ENCODE measurements at places on chromosomes 7 and 10.

DNA sequence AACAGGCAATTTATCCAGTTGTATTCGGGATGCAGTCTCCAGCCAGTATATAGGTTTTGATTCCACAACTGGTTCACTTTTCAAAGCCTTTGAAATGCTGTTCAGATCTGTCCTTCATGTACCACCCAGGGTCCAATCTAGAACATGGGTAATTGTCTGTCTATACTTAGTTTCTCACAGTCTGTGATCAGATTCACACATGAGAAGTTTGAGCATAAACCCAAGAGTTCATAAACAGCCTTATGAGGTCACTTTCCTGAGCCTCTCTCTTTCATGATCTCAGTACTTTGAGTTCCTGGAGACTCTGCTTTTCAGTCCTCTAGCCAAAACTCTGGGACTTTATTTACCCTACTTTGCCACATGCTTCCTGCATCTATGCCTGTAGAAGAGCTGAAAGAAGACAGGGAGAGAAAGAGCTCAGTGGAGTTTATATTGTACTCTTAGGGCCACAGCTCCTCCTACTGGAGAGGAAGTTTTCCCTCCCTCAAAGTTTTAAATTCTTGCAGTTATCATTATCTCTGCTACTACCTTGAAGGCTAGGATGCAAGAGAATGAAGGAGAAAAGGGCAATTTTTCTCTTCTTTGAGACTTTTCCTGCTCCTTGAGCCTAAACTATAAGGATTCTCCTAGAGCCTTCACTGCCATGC, 172.0 kb downstream of the ZEB1 start:
- no peak for DNase-seq

GRCh38 chr7:122702872-122703510, at the start of gene RNF148:
Gene RNF148 (minus strand): TSS chr7:122702922. CDS start chr7:122702750, 172 bp downstream.
- no peak for DNase-seq

DNA sequence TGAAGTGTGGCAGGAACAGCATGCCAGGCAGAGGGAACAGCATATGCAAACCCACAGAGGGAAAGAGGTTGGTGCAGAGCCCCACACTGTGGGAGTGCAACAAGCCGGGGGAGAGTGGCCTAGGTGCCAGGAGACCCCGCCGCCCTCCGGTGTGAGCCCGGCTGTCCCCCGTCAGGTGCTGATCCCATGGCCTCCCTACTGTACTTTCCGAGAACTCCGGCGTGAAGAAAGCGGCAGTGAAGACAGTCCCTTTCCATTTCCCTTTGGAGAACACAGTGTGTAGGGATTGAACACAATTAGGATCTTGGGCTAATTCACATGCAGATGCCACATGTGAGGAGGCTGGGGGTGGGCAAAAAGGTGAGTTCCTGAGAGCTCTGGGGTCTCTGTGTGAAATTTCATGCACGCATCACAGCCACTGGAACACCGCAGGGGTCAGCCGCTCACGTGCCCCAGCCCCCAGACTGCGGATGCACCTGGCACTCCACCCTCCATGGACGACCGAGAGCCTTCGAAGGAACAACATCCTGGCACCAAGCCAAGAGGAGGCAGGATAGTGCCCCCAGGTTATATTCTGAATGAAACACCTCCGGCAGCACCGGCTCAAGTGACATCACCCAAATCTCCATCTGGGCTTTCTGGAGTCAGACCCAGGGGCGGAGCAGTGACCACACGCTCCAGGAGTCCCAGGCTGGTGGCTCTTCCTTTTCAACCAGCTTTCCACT, 82.1 kb upstream of the PPP2R2D start:
- no peak for DNase-seq

DNA sequence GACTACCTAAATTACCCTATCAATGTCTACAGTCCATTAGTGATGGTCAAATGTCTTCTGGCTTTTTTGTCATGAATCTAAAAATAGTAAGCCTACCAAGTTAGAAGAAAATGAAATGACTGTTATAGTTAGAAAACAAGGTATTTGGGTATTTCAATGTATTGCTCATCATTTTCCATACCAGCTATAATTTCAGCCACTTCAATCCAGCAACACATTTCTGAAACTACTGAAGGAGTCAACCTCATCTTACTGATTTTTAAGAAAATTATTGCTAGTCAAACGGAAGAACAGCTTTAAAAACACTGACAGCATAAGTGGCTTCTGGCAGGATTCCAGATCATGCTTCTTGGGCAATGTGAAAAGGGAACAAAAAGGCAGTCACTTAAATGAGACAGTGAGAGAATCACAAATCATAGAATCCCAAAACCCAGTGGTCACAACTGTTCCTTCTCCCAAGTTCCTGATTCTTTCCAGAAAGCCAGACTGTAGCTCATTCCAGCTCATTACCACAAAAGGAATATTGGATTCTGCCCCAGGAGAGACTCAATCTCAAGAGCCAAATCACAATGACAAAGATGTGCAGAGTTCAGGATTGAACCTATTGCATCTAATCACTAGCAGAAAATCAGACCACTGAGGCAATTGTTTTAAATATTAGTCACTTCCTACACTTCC, 61.2 kb upstream of the LRRN3 start:
- DNase-seq, result peak; percentile 29

DNA sequence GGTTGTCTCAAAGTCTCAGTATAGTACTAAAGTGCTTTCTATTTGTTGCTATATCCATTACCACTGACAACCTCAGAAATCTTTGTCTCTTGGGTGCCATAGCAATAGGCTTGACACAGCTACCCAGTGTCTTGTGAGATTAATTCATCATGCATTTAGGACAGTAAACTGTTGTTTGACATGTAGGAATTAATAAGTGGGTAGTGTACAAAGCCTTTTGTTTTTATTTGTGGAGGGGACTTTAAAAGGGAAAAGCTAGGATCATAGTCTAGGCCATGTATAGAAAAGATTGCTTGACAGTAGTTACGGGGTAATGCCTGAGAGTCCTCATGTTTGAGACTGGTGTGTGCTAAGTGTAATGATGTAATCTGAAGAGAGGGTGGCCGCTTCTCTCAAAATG, 102.6 kb upstream of the AGR3 start:
- DNase-seq, result no peak

GRCh38 chr10:29555091-29555745, 79.6 kb downstream of the SVIL start:
- no peak for DNase-seq

- no peak for DNase-seq
Measured at GRCh38 chr7:82690929-82691328, 247.4 kb upstream of the CACNA2D1 start.

DNA sequence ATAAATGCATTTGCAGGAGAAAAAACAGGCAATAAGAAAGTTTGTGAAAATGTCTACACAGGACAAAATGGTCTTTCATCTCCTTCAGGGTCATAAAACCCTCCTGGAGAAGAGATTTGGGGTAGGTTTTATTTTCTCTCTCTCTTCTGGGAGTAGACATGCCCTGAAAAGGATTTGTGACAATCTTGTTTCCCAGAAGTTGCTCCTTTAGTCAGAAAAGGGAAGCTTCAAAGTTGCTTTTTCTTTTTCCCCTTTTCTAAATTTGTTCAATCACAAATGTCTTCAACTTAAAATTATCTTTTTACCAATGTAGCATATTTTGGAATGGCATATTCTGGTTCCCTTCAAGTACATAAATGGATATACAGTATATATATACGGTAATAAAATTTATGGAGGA, 9.4 kb upstream of the ANKRD22 start:
- no peak for DNase-seq

DNA sequence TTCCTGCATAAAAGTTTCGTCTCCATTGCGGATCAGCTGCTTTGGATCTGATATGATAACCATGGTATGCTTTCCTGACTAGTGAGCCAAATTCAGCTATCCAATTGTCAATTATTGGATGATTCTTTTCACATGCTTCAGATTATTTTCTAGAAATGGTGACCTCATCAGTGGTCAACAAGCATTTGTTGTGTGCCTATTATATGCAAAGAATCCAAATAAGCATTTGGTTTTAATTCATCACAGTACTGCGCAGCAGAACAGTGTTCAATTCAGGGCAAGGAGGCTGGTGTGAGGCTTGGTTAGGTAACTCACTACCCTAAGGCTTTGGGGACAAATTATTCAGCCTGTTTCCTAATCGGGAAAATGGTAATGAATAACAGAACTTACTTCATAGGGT, 200.5 kb downstream of the SKAP2 start:
- DNase-seq, result no peak

- no peak for DNase-seq
Measured at GRCh38 chr10:35037104-35037503, 53.0 kb downstream of the CUL2 start.

GRCh38 chr10:100167553-100168312, 18.1 kb downstream of the ERLIN1 start:
- DNase-seq, result no peak

DNA sequence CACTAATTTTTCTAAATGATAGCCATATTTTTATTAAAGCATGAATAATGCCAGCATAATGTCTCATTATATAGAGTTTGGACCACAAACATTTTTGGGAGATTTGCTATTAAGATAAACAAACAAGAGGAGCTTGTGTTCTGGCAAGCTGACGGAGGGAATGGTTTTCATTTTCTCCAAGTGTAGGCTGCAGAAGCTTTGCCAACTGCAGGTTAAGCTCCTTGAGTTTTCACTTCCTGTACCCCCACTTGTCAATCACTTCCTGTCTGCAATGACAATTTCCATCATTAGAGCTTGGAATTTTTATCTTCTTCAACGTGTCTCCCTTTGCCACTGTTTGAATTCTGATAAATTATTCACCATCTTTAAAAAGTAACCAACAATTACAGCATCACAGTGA, 13.4 kb downstream of the EBF3 start:
- no peak for DNase-seq

DNA sequence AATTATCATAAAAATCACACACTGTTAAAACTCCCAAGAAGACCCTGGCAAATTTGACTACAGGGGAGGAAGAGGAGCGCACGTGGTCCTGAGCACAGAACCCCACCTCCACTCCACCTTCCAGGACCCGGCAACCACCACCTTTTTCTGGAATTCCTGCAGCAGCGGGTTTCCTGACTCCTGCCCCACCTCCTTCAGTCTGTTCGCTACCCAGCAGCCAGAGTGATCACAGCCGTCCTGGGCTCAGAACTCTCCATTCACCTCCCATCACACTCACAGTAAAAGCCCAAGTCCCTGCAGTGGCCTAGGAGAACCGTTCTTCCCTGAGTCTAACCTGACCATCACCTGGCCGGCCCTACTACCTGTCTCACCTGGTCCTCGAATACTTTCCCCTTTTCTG, 107.4 kb upstream of the FAM204A start:
- no peak for DNase-seq

- DNase-seq, result no peak
Measured at GRCh38 chr10:63766745-63767137, 245.5 kb downstream of the REEP3 start.

DNA sequence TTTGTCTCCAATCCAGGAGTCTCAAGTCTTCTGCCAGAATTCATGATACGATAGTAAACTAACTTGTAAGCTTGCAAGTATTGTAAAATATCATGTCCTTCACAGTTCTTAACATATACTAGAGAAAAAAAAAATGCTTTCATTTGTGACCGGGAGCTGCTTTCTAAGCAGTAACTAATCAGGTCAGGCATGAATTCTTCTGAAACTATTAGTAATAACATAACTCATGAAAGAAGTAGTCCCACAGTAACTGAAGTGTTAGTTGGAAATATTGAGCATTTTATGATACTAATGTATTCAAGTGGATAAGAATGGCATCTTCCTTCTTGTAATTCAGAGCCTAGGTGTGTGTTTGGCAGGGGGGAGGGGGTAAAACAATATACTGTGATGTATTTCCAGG, 665.6 kb downstream of the DNAJB9 start:
- DNase-seq, result no peak

DNA sequence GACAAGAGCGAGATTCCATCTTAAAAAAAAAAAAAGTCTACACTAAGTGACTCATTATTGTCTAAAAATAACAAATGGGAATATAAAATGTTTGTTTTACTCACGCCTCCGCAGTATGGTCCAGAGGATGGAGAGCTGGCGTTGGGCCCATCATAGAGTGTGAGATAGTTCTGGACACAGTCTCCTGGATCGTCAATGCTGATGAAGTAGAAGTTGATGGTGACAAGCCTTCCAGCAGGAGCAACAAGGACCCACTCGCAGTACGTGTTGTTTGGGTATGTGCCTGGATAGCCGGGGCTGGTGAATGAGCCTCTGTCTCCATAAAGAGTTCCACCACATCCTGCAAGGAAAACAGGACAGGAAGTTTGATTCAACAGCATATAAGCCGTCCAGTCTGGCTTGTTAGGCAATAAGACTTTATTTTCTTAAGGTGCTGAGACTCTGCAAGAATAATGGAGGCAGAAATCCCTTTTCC, 11.5 kb upstream of the RSU1 start:
- no peak for DNase-seq

GRCh38 chr7:23895666-23896096, 185.7 kb downstream of the STK31 start:
- DNase-seq, result no peak

DNA sequence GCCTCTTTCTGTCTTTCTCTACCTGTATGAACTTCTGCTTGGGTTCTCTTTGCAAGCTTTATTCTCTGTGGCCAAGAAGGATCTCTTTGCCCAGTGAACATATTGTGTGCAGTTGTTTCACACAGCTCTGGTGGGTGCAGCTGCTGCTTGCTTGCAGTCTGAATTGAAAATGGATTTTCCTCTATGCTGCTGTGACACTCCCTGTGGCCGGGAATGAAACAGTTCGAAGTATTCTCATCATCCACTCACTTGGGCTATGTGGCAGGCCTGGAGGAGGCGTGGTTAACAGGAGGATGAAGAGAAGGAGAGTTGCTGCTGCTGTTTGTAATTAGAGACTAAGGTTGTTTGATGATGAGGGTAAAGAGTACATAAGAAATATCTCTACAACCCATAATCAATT, 28.4 kb upstream of the ITGA8 start:
- DNase-seq, result no peak

DNA sequence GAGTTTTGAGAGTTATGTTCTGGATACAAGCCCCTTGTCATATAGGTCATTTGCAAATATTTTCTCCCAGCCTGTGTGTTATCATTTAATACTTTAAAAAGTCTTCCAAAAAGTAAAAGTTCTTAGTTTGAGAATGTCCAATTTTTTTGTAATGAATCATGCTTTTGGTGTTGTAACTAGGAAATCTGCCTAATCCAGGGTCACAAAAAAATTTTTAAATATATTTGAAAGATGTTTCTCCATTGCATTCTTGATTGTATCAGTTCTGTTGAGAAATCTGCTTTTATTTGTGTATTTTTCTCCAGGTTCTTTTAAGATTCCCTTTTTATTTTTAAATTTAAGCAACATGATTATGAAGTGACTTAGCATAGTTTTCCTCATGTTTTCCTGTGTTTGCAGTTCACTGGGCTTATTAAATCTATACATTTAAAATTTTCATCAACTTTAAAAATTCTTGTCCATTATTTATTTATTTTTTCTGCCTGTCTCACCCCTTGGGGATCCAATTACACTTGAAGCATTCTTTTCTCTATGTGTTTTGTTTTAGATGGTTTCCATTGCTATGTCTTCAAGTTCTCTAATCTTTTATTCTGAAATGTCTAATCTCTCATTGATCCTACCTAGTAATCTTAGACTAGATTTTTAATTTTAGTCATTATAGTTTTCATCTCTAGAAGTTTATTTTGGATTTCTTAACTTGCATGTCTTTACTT, 47.0 kb downstream of the CCDC71L start:
- no peak for DNase-seq

All from stimulated activated CD4-positive, alpha-beta T cell treated with anti-CD3 and anti-CD28 coated beads, TNF-alpha, amount 100 ng/mL, for 4 hours (primary cell).